ENCODE measurements at places on chromosomes 3 and 15. TPM values are rescaled to one million over a fixed set of nuclear protein-coding genes. Genes with fewer than 3 reads are reported as not detected.

The IGDCC3 gene
- total RNA-seq = not detected

The TLR9 gene
- total RNA-seq = not detected

The AHSG gene
- not detected for total RNA-seq

The SOX14 gene
- not detected for total RNA-seq

The AADACL2 gene
- total RNA-seq = not detected

The CCRL2 gene
- not detected for total RNA-seq

The CERS3 gene
- total RNA-seq = 0.33 TPM

The TTLL13 gene
- not detected for total RNA-seq

The GHRL gene
- 4.2 TPM for total RNA-seq

The NEK10 gene
- 0.78 TPM for total RNA-seq

The CLPX gene
- 19.2 TPM for total RNA-seq

The LRTM1 gene
- total RNA-seq = not detected

The ATP13A5 gene
- total RNA-seq = not detected

The RYR3 gene
- 0.26 TPM for total RNA-seq

The ZNF860 gene
- 2.6 TPM for total RNA-seq

The ISY1 gene
- total RNA-seq = 12.5 TPM

The LSMEM2 gene
- total RNA-seq = not detected

The PDZRN3 gene
- total RNA-seq = 41.9 TPM

The UQCRC1 gene
- 92.9 TPM for total RNA-seq

All from body of pancreas (tissue), 4 donors.